ENCODE measurements at places on chromosomes 5 and 9.
A peak's percentile ranks its signal among the peaks of the same experiment; 100 is the strongest.

GRCh38 chr5:40390281-40391149, 289.2 kb upstream of the PTGER4 start:
- no peak for DNase-seq

DNA sequence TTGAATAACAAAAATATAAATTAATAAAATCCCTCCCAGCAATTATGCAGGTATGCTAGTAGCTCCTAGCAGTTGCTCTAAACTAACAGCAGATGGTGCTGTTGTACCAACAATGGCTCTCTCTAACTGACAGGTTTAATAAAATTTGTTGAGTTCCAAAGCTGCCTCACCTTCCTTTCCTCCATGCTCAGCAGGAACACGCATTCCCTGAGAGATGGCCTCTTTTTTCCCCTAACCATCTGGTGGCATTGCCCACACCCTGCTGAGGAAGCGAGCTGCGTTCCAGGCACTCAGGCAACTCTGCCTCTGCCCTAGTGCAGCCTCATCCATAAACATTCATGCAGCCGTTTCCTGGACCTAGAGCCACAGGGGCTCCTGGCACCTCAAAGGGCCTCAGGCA, 106.2 kb downstream of the KLHL3 start:
- DNase-seq = peak; percentile 65

DNA sequence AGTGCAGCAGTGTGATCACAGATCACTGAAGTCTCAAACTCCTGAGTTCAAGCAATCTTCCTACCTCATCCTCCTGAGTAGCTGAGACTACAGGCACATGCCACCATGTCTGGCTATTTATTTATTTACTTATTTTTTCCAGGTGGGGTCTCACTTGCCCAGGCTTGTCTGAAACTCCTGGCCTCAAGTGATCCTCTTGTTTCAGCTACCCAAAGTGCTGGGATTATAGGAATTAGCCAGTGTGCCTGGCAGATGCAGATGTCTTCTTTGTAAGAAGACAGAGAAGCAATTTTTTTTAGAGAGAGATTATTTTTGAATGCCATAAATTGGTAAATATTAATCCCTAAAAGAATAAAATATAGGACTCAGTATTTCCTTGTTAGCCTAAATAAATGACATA, 54.3 kb downstream of the CHSY3 start:
- DNase-seq = no peak

DNA sequence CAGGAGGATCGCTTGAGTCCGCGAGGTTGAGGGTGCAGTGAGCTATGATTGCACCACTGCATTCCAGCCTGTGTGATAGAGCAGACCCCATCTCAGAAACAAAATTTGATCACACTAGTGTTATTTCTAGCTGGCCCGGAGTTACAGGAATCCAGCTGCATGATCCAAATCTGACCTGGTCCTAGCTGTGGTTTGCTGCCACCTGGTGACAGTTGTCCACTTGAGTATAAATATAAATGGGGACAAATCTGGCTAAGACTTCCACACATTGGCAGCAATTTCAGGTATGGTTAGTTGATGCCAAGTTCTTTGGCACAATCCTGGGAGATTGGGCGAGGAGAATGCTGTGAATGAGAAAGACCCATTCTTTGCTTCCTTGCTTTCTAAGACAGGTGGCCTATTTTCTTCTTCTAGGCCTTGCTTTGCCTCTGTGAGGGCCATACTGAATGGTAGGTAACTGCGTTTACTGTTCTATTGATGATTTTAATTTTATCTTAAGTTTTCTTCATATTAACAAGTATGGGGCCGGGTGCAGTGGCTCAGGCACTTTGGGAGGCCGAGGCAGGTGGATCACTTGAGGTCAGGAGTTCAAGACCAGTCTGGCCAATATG, 35.4 kb downstream of the UBE2R2 start:
- peak; percentile 36 for DNase-seq

DNA sequence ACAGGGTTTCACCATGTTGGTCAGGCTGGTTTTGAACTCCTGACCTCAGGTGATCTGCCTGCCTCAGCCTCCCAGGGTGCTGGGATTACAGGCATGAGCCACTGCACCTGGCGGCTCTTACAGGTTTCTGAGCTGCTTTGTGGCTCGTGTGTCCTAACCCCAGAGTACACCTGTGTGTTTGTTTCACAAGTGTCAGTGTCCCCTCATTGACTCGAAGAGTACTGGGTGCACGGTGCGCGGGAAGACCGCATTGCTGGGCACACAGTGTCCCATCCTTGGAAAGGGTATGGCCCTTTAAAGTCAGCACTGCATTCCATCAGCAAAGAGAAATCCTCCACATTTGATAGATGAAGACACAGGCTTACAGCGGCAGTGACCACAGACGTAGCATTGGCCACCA, 23.8 kb downstream of the NDST1 start:
- DNase-seq = no peak

- peak; percentile 37 for DNase-seq
These were observed 22.1 kb upstream of the TPD52L3 start for GRCh38 chr9:6305954-6306563.

- DNase-seq = peak; percentile 96
These were observed at the start of gene KLF9 for GRCh38 chr9:70413799-70414775. KLF9 (minus strand) TSS chr9:70414657; CDS start chr9:70413363, 1,294 bp downstream.

Measured in fibroblast of upper back skin (primary cell).